A172 (cell line): ENCODE measurements at places on chromosomes 11 and 22.
A peak's percentile ranks its signal among the peaks of the same experiment; 100 is the strongest.

GRCh38 chr11:19370100-19370861 lies 129.5 kb upstream of the E2F8 start:
- DNase-seq: peak; percentile 46

- no peak for DNase-seq
These were observed 4.5 kb downstream of the POLDIP3 start for GRCh38 chr22:42610186-42610585.

DNA sequence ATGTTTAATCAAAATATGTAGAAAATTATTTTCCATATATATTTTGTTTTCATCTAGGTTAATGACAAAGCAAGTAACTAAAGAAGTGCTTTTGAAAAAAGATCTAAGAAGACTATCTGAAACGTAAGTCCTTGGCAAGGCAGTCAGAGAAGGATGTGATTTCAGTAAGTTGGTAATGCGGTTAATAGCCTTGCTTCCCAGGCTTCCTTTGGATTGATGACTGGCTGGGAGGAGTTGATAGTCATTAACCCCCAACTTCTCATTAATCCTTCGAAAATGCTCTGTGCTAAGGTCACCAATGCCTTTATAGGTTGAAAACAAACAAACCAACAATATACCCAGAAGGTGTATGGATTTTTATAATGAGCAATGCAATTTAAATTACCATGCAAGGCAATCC lies 1326.5 kb downstream of the LRRC4C start:
- no peak for DNase-seq

DNA sequence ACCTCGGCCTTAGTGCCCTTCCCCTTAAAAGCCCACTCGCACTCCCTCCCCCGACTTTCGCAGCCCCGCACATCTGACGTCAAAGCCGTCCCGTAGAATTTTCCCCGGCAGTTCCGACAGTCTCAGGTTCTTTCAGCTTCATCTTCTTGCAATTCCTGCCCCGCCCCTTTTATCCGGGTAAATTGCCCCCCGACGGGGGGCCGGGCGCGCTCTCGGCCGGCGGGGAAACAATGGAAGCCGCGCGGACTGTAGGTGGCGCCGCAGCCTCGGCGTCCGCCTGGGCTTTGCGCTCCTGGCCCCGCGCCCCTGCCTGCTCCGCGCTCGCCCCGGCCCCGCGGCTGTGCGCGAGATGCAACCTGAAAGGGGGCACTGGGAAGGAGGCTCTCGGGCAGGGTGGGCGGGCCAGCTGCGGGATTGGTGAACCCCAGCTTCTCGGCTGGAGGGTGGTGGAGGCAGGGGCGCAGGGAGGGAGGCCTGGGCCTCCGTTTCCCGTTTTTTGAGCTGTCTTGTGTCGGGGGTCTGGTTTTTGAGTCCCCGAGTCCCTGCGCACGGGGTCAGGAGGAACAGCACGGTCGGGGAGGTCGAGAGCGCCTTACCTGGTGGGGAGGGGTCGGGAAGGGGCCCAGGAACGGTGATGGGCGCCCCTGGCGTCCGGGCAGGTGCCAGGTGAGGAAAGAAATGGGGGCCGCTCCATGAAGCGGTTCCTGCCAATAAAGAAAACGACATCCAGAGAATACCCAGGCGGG lies 859 bp upstream of the FGF19 start:
- DNase-seq: no peak

GRCh38 chr11:115649461-115649860 lies 145.2 kb upstream of the CADM1 start:
- DNase-seq: no peak

DNA sequence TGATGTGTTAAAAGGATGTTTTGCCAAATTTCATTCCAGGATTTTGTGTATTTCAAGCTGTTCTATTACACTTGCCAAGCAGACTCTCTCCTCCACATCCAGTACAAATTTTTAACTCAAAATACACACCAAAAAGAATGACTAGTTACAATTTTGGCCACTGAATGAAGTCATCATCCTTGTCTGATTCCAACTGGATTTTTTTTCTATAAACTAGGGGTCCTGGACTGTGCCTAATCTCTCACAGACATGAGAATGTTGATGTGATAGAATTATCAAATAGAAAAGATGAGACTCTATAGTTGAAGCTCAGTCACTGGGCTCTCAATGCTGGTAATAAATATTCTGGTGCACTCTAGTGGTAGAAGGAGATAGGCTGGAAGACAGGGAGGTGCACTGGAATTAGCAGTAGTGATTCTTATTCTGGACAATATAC lies 85.8 kb downstream of the FANCF start:
- DNase-seq: peak; percentile 12

DNA sequence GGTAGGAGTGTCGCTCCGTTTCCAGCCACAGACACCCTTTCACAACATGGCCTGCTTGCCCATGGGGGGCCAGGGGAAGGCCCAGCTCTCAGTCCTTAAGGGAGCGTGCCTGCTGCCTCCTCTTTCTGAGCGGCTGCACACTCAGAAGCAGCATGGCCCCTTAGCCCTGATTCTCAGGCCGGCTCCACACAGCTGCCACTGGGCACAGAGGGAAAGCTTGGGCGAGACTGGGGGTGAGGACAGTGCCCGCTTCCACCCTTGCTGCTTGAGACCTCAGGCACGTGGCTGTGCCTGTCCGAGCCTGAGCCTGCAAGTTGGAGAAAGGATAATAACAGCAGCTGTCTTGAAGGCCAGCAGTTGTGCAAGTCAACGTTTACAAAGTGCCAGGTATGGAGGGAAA lies 416.3 kb downstream of the SHANK2 start:
- no peak for DNase-seq

- DNase-seq: no peak
These were observed 6.6 kb downstream of the PAX6 start for GRCh38 chr11:31804312-31805036.
